H9 (cell line): ENCODE measurements at places on chromosomes 11 and 22. TPM values are rescaled to one million over a fixed set of nuclear protein-coding genes. Genes with fewer than 3 reads are reported as not detected.

DNA sequence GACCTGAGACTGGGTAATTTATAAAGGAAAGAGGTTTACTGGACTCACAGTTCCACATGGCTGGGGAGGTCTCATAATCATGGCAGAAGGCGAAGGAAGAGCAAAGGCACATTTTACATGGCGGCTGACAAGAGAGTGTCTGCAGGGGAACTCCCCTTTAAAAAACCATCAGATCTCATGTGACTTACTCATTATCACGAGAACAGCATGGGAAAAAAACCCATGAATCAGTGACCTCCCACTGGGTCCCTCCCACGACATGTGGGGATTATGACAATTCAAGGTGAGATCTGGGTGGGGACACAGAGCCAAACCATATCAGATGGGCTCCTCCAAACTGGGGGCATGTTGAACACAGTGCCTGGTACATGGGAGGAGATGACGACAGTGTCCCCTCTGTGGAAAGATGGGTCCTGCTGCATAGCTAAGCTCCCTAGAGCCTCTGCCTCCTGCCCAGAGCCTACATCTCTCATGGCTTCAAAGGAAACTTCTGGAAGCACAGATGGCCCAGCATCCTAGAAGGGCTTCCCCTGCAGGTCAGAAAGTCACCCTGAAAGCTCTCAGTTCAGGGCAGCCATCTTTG lies 46.1 kb downstream of the MYEOV start:
- H3K36me3 ChIP-seq: peaks cover 4% of the 10 kb centered on the region
- DNase-seq: peak; percentile 8
- no peaks in the 10 kb centered on the region for H3K27me3 ChIP-seq
- H3K27ac ChIP-seq: no peak overlapping the region
- H3K4me3 ChIP-seq: no peak overlapping the region

GRCh38 chr11:10744206-10744605 lies 6.8 kb upstream of the CTR9 start:
- H3K4me1 ChIP-seq: no peaks in the 10 kb centered on the region
- H3K27me3 ChIP-seq: no peaks in the 10 kb centered on the region
- no peak overlapping the region for H3K4me3 ChIP-seq
- H3K27ac ChIP-seq: no peak overlapping the region

Gene BATF2
- total RNA-seq: 0.72 and 1.0 TPM in 2 replicates

- H3K27ac ChIP-seq: no peak overlapping the region
- H3K4me3 ChIP-seq: no peak overlapping the region
- H3K36me3 ChIP-seq: peaks cover 2% of the 10 kb centered on the region; the same call in 1 of the 3 replicates
- DNase-seq: no peak
Measured at GRCh38 chr11:118321386-118322082, 17.0 kb downstream of the CD3E start.

Gene TXN2
- 58.6 and 59.2 TPM in 2 replicates for total RNA-seq

GRCh38 chr22:37604875-37605274 lies 3.8 kb upstream of the GGA1 start:
- no peak for DNase-seq
- no peak overlapping the region for H3K4me3 ChIP-seq
- H3K27me3 ChIP-seq: no peaks in the 10 kb centered on the region
- H3K36me3 ChIP-seq: no peaks in the 10 kb centered on the region
- H3K27ac ChIP-seq: no peak overlapping the region
- H3K4me1 ChIP-seq: peaks cover 3% of the 10 kb centered on the region; the same call in 1 of the 2 replicates

Gene OR56A1
- 0.07 TPM in 2 replicates for total RNA-seq

Gene ELF5
- total RNA-seq: not detected in 2 replicates

Gene TRIM49
- total RNA-seq: not detected in 2 replicates

Gene EXPH5
- 3.1 and 4.0 TPM in 2 replicates for total RNA-seq

DNA sequence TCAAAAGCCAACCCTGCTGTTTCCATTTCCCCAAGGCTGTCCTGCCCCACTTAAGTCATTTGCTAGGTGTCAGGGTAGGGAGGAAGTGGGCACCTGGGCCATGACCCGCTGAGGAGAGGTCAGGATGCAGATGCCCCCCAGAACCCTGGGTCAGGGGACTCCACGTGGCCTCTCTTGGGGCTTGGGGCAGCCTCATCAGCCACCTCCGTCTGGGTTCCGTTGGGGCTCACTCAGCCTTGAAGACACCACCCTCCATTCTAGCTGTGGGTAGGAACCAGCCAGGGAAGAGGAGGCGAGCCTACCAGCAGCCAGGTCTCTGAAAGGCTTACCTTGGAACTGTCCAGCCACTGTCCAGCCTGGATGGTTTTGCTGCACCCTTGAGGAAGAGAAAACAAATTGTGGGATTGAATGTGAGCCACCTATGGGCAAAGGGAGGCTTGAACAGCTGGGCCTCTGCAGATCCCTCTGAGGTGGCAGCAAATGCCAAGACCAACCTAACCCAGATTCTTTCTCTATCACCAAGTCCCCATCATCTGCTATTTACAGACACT lies 2.5 kb downstream of the APOL4 start:
- peaks cover 4% of the 10 kb centered on the region; the same call in 1 of the 2 replicates for H3K4me1 ChIP-seq
- DNase-seq: no peak
- no peak overlapping the region for H3K4me3 ChIP-seq

DNA sequence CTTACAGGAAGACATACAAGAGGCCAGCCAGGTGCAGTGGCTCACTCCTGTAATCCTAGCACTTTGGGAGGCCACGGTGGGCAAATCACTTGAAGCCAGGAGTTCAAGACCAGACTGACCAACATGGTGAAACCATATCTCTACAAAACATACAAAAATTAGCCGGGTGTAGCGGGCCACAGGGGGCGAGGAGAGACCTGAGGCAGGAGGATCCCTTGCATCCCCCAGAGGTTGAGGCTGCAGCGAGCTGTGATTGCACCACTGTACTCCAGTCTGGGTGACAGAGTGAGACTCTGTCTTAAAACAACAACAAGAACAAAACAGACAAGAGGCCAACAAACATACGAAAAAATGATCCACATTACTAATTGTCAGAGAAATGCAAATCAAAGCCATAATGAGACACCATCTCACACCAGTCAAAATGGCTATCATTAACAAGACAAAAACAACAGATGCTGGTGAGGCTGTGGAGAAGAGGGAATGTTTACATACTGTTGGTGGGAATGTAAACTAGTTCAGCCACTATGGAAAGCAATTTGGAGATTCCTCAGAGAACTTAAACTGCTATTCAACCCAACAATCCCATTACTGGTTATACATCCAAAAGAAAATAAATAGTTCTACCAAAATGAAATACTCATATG lies 498.8 kb upstream of the ARHGAP42 start:
- peak overlapping the region; percentile 59 for H3K27ac ChIP-seq
- no peak for DNase-seq
- no peaks in the 10 kb centered on the region for H3K27me3 ChIP-seq
- H3K4me1 ChIP-seq: no peaks in the 10 kb centered on the region; the same call in 1 of the 2 replicates

Gene SHANK2
- total RNA-seq: 22.1 and 23.8 TPM in 2 replicates

- no peaks in the 10 kb centered on the region for H3K4me1 ChIP-seq
- H3K27ac ChIP-seq: no peak overlapping the region
- peak overlapping the region; percentile 73 for H3K4me3 ChIP-seq
- H3K36me3 ChIP-seq: no peaks in the 10 kb centered on the region; the same call in 2 of the 3 replicates
- no peak for DNase-seq
Measured at GRCh38 chr11:65545853-65546216, 12.3 kb downstream of the LTBP3 start.

Gene OR10D3
- not detected in 2 replicates for total RNA-seq

Gene ZBTB16
- total RNA-seq: not detected in 2 replicates

DNA sequence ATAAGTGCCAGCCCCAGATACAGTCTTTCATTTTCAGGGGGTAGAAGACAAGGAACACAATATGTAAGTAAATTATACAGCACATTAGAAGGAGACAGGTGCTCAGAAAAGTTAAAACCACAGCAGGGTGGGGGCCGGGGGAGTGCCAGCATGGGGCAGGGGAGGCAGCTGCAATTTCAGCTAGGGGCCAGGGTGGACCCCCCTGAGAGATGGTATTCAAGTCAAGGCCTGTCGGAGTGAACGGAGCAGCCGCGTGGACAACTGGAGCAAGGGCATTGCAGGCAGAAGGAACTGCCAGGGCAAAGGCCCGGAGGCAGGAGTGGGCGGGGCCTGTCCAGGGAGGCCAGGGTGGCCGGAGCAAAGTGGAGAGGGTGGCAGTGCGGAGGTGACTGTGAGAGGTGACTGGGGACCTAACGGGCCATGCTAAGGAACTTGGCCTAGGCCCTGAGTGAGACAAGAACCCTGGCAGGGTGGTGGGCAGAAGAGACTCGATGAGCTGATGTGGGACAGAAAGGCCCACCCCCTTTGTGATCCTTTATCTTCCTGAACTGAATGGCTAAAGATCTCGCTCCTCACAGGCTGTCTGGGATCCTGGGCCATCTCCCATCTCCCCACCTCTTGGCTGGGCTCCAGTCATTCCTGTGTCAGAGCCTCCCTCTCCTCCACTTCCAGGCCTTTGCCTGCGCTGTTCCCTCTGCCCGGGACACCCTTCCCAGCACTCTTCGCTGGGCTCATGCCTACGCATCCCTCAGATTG lies 22.4 kb upstream of the FLRT1 start:
- no peak overlapping the region; the same call in 1 of the 2 replicates for H3K4me3 ChIP-seq
- H3K27me3 ChIP-seq: peaks cover 13% of the 10 kb centered on the region; the same call in 1 of the 2 replicates
- DNase-seq: no peak
- H3K36me3 ChIP-seq: peaks cover 10% of the 10 kb centered on the region

Gene RNF214
- 25.4 and 26.0 TPM in 2 replicates for total RNA-seq

DNA sequence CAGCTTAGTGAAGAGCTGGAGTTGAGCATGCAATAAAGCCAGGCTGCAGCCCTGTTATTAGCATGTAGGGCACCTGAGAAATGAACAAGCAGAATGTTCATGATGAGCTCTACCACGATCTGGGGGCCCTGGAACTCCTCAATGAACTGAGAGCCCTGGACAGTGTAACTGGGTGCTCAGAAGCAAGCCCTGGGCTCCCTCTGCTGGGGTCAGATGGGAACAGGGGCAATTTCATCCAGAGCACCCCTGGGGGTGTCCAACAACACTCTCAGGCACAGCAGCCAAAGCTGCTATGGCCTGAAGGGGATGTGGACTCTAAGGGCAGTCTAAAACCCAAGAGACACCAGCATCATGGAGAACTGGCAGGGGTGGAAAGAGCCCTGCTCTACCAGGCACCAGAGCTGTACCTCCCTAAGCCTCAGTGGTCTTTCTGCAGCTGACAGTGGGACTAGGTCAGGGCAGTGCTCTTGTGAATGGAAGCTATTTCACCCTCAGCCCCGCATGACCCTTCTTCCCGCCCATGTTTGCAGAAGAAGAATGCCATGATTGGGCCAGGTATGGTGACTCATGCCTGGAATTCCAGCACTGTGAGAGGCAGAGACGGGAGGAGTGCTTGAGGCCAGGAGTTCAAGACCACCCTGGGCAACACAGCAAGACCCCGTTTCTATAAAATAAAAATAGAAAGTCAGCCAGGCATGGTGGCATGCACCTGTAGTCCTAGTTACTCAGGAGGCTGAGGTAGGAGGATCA lies 28.9 kb downstream of the THOC5 start:
- no peak overlapping the region for H3K27ac ChIP-seq
- H3K36me3 ChIP-seq: peaks cover 89% of the 10 kb centered on the region
- H3K4me3 ChIP-seq: no peak overlapping the region
- H3K27me3 ChIP-seq: no peaks in the 10 kb centered on the region

Gene KRTAP5-9
- total RNA-seq: not detected in 2 replicates

DNA sequence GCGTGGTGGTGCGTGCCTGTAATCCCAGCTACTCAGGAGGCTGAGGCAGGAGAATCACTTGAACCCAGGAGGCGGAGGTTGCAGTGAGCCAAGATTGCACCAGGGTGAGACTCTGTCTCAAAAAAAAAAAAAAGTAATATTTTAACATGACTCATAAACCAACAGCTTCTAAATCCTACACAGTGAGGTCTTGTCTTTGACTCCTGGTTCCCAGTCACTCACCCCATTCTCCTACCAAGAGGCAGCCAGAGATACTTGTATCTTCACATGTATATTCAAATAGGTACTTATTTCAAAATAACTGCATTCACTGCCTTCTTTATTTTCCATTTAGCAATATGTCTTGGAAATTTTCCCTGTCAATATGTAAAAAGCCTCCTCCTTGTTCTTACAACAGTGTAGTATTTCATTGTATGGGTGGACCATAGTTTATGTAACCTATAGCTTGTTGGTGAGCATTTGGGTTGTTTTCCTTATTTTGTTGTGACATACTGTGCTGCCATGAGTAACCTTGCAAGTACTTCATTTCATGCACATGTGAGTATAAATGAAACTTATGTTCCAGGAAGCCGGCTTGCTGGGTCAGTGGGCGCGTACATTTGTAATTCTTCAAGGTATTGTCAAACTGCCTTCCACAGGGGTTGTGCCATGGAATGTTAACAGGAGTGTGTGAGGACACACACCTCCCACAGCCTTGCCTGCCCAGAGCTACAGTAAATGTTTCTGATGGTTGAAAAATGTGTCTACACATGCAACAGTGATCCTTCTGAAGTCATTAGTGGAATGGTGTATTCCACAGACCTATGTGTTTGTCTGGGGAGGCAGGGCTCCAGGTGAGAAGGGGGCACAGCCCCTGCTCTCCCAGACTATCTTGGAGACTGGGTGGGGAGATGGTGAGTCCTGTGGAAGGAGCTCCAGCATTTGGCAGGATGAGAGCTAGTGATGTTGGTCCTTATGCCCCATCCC lies 47.9 kb downstream of the OSBP2 start:
- no peak overlapping the region for H3K4me3 ChIP-seq
- no peak for DNase-seq
- H3K4me1 ChIP-seq: peaks cover 5% of the 10 kb centered on the region; the same call in 1 of the 2 replicates

GRCh38 chr11:115705200-115705599 lies 201.0 kb upstream of the CADM1 start:
- H3K36me3 ChIP-seq: no peaks in the 10 kb centered on the region
- H3K4me1 ChIP-seq: no peaks in the 10 kb centered on the region
- no peak overlapping the region for H3K27ac ChIP-seq
- no peaks in the 10 kb centered on the region; the same call in 1 of the 2 replicates for H3K27me3 ChIP-seq
- DNase-seq: no peak
- H3K4me3 ChIP-seq: no peak overlapping the region

Gene NNMT
- not detected in 2 replicates for total RNA-seq

- no peak overlapping the region for H3K27ac ChIP-seq
- H3K36me3 ChIP-seq: peaks cover 14% of the 10 kb centered on the region
- H3K4me3 ChIP-seq: peak overlapping the region; percentile 25; the same call in 1 of the 3 replicates
Measured at GRCh38 chr11:788009-788640, 1.8 kb downstream of the CEND1 start.

Gene MAML2
- total RNA-seq: 2.7 TPM in 2 replicates

DNA sequence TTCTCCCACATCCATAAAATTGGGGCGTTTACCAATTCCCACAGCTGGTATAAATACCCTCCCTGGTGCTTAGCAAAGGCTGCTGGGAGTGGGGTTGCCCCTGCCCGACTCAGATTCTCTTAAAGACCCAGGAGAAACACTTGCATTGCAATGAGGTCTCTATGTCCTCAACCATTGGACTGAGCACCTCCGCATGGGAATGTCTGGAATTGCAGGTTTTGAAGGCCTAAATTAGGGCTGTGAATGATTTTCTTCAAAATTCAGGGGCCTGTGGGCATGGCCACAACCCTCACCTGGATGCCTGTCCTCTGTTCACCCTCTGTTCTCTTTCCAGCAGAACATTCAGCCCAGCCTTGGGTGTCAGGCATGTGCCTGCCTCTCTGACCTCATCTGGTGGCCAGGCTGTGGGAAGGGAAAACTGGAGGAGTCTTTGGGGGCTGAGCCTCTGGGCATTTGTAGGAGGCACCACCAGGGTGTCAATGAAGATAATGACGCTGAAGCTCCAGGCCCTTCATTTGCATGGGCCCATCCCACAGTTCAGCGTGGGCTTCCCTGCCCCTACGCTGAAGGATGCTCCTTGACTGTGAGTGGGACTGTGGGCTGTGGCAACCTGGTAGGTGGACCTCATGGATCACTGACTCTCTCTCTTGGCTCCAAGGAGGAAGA lies 52.7 kb upstream of the MYEOV start:
- no peaks in the 10 kb centered on the region for H3K36me3 ChIP-seq
- no peaks in the 10 kb centered on the region for H3K27me3 ChIP-seq
